ENCODE measurements at places on chromosomes 12 and 14.

DNA sequence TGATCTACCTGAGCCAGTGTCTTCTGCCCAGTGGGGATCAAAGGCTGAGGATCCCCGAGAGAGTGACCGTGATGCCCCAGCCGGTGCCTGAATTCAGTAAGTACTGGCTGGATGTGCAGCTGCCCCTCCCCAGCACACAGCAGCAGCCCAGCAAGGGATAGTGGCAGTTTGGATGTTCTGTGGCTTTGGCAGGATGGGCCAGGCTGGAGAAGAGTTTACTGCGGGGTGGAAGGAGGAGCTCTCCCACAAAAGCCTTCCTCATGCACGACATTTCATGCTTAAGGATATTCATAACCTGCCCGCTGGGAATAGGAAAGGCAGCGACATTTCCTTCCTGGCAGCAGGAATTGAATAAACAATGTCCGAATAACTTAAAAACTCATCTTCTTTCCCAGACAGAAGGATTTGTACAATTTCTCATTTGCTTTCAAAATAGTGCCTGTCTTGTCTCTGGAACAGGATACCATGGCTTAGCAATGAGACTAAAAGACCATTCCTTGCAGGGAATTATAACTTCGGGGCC is 135.6 kb upstream of the PRMT8 start:
- no peak for DNase-seq

DNA sequence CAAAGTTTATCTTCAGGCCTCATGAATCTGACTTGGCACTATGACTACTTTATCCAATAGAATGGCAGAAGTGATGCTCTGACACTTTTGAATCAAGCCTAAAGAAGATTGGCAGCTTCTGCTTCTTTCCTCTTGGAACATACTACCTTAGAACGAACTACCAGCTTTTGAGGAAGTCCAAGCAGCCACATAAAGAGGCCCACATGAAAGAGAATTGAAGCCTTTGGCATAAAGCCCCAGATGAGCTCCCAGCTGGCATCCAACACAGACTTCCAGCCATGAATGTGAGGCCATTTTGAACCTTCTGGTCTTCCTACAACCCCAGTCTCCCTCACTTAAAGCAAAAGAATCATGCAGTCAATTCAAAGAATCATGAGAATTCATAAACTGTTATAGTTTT is 65.8 kb downstream of the EEA1 start:
- no peak for DNase-seq

DNA sequence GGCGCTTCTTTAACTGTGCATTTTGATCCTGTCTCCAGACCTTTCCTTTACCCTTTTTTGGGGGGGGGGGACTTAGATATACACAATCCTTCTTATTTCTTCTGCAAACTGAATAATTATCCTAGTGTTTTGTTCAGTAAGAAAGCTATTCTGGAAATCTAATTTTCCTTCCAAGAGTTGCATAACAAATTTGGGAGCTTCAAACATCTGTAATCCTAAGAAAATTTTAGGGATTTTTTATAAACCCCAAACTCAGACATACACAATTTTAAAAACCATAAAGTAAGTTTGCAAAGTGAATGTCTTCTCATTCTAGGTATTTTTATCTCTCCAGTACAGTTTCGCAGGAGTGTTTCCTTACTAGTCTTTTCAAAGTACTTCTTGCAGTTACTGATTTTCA is 182.7 kb upstream of the E2F7 start:
- DNase-seq = no peak

DNA sequence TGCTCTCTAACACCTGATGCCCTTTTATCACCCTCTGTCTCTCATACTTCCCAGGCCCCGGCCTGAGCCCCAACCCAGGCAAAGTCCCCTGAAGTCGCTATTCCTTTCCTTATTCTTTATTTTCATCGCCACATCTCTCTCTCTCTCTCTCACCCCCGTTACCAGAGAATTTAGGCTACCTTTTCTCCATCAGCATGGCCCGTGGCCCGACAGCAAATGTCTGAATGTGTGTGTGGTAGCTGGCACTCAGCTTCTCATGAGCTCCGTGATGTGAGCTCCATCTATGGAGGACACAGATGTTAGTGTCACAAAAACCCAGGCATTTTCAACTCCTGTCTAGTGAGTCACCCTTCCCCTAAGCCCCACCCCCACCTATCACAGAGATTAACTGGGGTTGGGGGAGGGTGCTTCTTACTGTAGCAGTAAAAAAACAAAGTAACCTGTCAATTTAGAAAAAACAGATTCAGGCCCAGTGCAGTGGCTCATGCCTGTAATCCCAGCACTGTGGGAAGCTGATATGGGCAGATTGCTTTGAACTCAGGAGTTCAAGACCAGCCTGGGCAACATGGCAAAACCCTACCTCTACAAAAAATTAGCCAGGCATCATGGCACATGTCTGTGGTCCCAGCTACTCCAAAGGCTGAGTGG is 53.8 kb downstream of the VCPKMT start:
- peak; percentile 90 for DNase-seq

DNA sequence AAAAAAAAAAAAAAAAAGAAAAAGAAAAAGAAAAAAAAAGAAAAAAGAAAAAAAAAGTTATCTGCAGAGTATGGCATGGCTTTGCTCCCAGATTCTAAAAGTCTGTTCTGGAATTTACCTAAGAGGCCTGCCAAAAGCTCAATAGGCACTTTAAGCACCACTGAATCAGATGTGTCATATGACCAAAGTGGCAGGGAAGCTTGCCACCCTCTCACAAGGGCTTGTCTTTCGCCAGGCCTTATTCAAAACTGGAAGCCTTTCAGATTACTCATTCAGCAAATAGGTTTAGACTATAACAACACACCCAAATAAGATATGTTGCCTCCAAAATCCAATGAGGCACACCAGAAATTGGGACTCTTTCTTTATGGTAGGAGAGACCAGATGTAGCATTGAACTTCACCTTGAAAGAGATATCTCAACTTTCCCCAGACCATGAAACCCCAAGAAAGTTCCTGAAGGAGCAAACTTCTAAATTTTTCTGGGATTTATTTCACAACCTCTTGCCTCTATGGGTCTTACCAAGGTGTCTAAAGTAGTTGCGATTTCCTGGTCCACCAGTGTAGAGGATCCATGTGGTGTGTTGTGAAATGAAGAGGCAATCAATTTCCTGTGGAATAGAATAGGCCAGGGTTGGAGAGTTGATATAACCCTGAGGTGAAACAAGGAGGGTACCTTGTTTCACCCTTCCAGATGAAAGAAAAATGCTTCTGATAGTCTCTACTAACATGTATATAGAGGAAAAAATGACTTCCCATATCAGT is 218.8 kb downstream of the DAD1 start:
- DNase-seq = no peak

GRCh38 chr12:10624605-10625004 is 11.2 kb upstream of the MAGOHB start:
- no peak for DNase-seq

DNA sequence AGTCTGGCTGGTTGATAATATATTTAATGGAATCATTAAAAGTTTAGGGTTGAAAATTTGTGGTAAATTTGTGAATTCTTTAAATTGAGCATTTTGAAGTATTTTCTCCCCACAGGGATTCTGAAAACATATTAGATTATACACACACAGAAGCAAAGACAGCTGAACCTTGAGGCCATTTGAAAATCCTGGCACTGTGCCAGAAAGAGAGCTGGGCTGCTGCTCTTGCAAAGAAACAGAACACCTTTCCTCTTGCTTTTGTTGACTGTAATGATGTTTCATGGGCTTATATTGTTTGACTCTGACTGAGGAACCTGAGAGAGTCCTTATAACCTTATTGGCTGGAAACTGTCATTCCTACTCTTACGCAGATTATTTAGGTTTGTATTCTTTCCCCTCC is 4.8 kb downstream of the RNF34 start:
- no peak for DNase-seq

DNA sequence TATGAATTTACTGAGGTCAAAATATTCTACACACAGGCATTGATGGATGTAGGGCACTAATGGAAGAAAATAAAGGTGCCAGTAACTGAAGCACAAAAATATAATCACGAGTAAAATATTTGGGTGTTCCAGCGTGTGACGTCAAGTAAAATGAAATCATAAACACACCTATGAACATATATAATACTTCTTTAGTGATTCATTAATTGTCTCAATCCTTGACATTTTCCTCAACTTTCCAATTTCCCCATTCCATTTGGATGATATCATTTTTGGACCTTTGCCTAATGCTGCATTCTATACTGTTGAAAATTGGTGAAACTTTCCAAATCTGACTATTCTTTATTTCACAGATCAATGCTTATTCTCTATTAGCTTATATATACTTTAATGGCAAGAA is 649.3 kb downstream of the GALC start:
- DNase-seq = no peak

DNA sequence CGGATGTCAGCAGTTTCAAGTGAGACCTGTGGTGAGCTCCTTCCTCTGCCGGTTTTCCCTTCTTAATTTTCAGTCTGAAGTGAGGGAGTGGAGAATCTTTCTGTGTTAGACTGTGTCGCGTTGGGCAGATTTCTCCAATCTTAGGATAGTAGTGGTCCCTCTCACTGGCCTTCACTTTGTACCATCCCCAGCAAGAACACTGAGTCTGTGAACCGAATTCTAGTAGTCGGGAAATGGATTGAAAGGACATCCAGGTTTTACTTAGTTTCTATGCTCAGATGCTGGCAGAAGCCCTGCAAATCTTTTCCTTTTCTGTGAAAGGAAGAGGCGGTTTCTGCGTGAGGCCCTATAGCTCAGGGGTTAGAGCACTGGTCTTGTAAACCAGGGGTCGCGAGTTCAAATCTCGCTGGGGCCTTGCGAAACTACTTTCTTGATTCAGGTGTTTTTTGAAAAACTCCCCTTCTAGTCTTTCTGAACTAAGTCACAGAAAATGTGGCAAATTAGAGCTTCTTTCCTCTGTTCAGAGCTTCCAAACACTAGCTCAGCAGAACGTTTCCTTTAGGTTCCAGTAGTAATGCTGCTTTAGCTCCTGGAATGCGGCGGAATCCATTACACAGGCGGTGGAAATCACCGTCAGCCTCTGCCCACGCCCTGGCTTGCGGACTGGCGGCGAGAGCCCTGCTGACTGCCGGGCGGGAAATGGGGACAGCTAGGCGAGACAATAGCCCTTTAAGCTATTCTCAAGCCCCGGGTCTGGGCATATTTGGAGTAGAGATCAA is 2.8 kb upstream of the RNASE4 start:
- DNase-seq = peak; percentile 93

- no peak for DNase-seq
These were observed 27.2 kb upstream of the RGS6 start for GRCh38 chr14:71905031-71905430.

- no peak for DNase-seq
These were observed 95.6 kb upstream of the E2F7 start for GRCh38 chr12:77160931-77161330.

DNA sequence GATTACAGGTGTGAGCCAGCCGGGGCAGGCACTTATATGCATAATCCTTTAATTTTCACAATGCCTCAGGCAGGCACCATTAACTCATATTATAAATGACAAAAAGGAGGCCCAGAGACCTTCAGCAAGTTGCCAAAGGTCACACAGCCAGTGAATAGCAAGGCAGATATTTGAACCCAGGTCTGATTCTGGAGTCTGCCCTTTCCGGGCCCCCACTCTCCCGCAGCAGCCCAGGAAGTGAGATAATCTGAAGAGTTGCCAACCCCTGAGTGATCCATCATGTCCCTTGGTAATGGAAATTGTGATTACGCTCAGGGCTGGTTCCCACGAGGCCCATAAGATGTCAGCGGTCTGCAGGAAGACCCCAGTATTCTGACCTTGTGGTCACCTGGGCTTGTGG is 95.3 kb upstream of the MED13L start:
- DNase-seq = no peak

GRCh38 chr12:124512667-124513296 is 54.6 kb downstream of the NCOR2 start:
- DNase-seq = no peak

DNA sequence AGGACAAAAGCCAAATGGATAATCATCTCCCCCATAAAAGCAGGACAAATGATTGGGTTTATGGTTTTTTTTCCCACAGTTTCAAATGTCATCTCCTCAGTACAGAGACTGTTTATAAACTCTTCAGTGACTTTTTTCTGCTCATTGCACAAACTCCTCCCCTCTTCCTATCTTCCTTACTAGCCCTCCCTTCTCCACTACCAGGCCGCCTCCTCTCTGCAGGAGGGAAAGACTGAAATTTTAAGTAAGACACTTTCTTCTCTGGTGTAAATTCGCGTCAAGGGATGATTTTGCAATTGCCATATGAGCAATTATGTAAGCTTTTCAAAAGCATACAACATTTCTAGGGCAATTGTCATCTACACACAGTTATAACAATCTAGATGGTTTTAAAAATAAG is 37.0 kb downstream of the BTG1 start:
- DNase-seq = no peak

DNA sequence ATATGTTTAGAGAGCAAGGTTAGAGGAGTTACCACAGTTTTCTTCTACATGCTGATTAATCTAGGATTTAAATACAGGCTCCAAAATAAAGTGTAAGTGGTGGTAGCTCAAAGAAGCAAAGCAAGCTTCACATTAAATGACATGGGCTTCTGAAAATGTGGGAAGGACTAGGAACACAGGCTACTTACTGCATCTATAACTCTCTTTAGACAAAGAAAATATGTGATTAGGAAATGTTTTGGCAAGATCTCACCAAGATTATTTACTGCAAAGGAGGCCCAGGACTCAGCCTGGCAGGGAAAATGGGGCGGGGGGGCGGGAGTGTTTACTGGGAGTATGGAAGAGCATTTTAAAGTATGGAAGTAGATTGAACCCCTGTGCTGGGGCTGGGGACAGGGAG is 39.4 kb downstream of the ETV6 start:
- no peak for DNase-seq

Measured in KBM-7 (cell line).